ENCODE measurements at places on chromosomes 12 and 14.

DNA sequence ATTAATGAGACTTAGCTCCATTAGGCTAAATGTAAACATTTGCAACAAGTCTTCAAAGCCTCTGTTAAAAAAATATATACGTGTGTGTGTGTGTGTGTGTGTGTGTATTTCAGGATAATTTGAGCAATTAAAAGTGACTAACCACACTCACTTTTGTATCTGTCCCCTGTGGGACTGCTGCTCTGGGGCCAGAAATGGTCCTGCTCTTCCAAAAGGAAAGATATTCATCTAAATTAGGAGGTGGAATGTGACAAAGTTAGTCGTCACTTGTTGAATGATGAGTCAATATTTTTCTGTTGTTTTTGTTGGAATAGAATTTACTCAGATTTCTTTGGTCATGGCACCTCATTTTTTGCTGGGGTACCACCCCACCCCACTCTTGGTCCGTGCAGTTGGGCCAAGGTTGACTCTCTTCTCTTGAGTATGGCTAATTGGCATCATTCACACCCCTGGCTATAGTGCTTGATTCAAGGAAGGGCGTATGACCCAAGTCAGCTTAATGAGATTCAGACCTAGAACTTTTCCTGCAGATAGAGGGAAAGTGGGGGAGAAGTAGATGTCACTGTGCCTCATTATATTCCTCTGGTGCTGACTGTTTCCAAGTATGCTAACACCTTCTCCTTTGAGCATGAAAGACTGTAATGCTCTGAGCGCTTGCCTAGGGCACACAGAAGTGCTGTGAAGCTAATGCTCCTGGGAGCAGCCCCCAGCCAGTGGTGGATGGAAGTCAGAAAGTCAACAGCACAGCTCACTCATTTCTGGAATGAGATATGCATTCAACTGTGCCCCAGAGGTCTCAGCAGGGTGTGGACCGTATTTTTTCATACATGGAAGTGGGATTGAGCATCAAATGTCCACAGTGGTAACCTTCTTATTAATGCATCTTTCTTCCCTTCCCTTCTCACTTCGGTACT, 577.0 kb upstream of the TBX3 start:
- H3K4me1 ChIP-seq: peaks cover 42% of the 10 kb centered on the region
- H3K36me3 ChIP-seq: no peaks in the 10 kb centered on the region
- no peak overlapping the region for H3K27ac ChIP-seq
- no peak for DNase-seq

DNA sequence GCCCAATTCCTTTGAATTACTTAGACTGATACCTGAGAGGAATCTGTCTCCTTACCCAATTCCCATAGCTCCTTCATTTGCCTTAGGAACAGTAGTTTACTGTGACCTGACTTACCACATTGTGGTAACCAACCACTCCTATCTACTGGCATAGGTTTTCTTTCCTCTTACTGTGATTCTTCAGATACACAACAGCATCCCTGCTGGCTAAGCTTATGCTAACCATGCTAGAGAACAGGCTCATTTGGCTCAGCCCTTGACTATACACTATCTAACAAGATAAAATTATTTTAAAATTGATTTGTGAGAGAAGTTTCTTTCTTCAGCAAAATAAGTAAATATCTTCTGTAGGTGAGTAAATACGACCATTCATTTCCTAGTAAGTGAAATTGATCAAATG, 320.4 kb upstream of the DDHD1 start:
- no peaks in the 10 kb centered on the region for H3K4me1 ChIP-seq
- H3K27ac ChIP-seq: no peak overlapping the region
- DNase-seq: no peak

DNA sequence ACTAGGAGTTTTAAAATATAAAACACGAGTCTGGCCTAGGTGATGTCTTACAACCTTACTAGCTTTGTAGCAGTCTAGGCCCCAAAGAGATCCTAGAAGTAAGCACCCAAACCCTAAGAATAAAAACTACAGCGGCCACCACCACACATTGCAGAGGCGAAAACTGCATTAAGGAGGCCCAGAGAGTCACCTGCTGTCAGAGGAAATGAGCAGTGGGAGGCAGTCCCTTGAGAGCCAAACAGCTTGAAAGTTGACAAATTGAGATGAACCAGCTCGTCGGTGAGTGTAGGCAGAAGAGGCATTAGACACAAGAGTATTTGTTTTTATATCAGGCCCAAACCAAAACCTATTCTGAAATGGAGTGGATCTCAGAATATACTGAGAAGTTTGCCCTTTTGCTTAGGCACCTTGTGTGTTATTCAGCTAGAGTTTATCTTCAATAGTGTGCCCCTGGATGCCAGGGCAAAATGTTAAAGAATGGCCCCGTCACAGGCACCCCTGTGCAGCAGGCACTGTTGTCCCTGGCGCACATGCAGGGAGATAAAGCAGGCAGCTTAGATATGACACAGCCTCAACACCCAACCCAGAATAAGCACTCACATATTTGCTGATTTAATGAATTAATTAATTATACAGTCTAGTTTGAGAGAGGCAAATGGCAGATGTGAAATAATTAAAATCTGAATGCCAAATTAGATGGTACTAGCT, 56.7 kb downstream of the TTC7B start:
- H3K27ac ChIP-seq: peak overlapping the region; percentile 91
- H3K36me3 ChIP-seq: peaks cover 15% of the 10 kb centered on the region
- peaks cover 15% of the 10 kb centered on the region for H3K4me1 ChIP-seq
- H3K4me3 ChIP-seq: no peak overlapping the region
- no peak for DNase-seq

DNA sequence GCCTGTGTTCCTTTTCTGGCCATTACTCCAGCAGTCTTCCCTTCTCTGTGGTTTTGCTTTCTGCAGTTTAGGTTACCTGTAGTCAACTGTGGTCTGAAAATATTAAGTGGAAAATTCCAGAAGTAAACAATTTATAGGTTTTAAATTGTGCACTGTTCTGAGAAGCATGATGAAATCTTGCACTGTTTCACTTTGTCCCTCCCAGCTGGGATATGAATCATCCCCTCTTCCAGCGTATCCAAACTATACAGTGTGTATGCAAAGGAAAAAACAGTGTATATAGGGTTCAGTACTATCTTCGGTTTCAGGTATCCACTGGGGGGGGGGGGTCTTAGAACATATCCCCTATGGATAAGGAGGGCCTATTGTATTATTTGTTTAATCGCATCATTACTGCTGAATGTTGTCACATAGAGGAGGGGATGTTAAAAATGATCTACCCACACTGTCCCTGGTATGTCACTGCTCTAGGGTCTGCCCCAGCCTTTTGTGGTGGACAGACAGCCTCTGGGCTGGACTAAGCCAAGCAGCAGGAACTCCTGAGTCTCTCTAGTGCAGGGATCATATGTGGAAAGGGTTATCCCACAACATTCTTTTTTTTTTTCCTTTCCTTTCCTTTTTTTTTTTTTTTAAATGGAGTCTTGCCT, 109.1 kb upstream of the MAX start:
- peak overlapping the region; percentile 64 for H3K27ac ChIP-seq
- H3K27me3 ChIP-seq: peaks cover 4% of the 10 kb centered on the region
- no peaks in the 10 kb centered on the region for H3K36me3 ChIP-seq
- peak overlapping the region; percentile 39 for H3K4me3 ChIP-seq
- H3K4me1 ChIP-seq: peaks cover 44% of the 10 kb centered on the region

DNA sequence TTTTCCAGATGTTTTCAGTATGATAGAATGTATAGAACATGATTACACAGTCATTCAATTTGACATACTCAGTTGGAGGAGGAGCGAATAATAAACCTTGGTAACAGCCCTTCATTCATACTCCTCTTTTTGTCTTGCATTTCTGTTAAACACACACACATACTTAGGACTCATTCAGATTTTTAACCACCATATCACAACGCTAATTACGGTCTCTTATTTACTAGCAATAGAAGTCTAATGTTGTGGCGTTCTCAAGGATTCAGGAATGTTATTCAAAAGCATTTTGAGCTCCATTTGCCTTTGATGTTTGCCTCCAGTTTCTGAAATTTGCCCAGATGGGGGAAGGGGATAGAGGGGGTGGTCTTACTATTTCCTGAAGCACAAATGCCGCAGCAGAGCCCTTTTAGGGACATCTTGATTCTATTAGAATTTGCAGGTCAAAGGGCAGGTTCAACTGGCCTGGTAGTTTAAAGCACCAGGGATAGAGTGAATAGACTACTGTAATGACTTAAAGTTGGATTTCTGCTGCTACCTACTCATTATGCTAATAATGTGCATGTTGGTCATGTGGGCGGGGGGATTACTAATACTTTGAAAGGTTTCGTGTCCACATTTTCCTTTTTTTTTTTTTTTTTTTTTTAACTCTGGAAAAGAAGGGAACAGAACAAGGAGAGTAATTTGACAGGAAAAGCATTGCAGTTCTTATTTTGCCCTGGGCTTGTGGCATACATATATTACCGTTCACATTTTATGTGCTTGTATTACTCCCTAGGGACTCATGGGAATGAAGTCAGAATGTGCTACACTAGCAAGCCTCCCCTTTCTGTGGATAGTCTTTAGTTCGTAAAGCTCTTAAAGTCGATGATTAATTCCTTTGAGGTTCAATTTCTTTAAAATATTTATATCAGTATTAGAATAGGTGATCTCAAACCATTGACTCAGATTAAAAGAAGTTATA, 226.8 kb downstream of the FBXL14 start:
- H3K36me3 ChIP-seq: peaks cover 29% of the 10 kb centered on the region
- no peak for DNase-seq
- H3K4me3 ChIP-seq: no peak overlapping the region

DNA sequence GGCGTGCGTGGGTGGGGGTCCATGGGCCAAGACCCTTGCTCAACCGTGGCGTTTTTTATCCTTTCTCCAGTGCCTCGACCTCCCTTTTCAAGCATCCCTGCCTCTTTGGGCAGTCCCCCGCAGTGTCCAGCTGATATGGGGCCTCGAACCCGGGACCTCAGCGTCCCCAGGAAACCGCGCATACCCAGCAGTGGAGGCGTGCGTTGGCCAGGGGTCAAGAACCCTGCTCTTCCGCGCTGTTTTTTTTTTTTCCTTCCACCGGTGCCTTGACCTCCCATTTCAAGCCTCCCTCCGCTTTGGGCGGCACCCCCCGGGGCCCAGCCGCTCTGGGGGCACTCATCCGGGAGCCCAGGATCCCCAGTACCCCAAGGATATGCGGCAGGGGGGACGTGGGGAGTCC, 325.8 kb downstream of the ALG10 start:
- DNase-seq: no peak
- no peaks in the 10 kb centered on the region for H3K36me3 ChIP-seq
- H3K4me3 ChIP-seq: no peak overlapping the region
- peaks cover 2% of the 10 kb centered on the region for H3K27me3 ChIP-seq
- H3K27ac ChIP-seq: no peak overlapping the region

DNA sequence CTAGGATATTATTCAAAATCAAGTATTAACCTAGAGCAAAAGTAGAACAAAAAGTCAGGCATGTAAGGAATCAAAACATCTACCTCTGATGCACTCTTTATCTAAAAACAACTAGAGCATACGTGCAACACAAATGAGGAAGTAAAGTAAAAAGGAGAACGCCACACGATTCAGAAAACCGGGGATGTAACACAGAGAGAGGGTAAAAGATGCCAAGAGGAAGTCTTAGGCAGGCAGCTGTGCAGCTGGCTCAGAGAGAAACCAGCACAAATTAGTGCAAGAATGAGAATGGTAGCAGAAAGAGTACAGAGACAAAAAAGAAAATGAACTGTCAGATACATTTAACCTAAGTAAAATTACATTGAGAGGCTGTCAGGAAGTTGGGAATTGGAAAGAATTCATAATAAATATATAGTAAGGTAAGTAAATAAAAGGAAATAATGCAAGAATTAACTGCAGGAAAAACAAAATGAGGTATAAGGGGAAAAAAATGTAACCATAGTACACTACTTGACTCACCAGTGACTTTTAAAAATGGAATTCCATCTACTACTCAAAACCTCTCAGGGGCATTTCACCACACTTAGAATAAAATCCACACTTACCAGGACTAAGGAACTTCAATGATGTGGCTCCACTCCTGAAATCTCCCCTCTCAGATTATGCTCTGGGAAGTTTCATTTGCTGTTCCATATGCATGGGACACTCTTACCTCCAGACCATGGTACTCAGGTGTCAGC, 17.1 kb downstream of the BCAT1 start:
- peaks cover 2% of the 10 kb centered on the region for H3K27me3 ChIP-seq
- peaks cover 47% of the 10 kb centered on the region for H3K36me3 ChIP-seq
- H3K4me1 ChIP-seq: peaks cover 60% of the 10 kb centered on the region

GRCh38 chr14:35252451-35252868, 39.7 kb upstream of the PSMA6 start:
- no peak overlapping the region for H3K27ac ChIP-seq
- H3K27me3 ChIP-seq: no peaks in the 10 kb centered on the region
- no peaks in the 10 kb centered on the region for H3K36me3 ChIP-seq
- H3K4me3 ChIP-seq: no peak overlapping the region

GRCh38 chr12:1147821-1148220, 156.8 kb downstream of the ERC1 start:
- peaks cover 37% of the 10 kb centered on the region for H3K36me3 ChIP-seq
- no peak overlapping the region for H3K4me3 ChIP-seq
- no peak for DNase-seq
- no peaks in the 10 kb centered on the region for H3K27me3 ChIP-seq
- no peak overlapping the region for H3K27ac ChIP-seq

DNA sequence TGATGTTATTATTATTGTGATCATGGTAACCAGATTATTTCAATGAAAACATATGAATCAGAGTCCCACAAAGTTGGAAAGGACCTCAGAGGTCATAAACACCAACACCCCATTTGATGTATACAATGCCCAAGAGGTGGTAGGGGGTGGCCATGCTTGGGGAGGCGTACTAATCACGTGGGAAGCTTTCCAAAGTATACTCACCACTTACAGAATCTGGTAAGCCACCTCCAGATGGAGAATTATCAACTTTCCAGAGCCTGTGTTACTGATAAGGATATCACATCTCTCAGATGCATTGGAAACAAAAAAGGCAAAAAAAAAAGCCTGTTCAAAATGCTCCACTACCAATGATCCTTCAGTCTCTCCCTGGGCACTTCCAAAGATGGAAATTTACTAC, 8.4 kb downstream of the DAD1 start:
- no peak for DNase-seq
- no peak overlapping the region for H3K4me3 ChIP-seq
- peaks cover 7% of the 10 kb centered on the region for H3K36me3 ChIP-seq
- H3K27me3 ChIP-seq: no peaks in the 10 kb centered on the region
- peaks cover 46% of the 10 kb centered on the region for H3K4me1 ChIP-seq
- peak overlapping the region; percentile 38 for H3K27ac ChIP-seq

GRCh38 chr12:66717036-66717673, 38.3 kb upstream of the GRIP1 start:
- H3K27ac ChIP-seq: no peak overlapping the region
- H3K4me1 ChIP-seq: no peaks in the 10 kb centered on the region
- H3K36me3 ChIP-seq: no peaks in the 10 kb centered on the region
- no peak for DNase-seq
- no peak overlapping the region for H3K4me3 ChIP-seq
- no peaks in the 10 kb centered on the region for H3K27me3 ChIP-seq

GRCh38 chr12:3834774-3835173, 38.4 kb downstream of the PARP11 start:
- no peaks in the 10 kb centered on the region for H3K4me1 ChIP-seq
- H3K27ac ChIP-seq: no peak overlapping the region
- no peak overlapping the region for H3K4me3 ChIP-seq
- peaks cover 2% of the 10 kb centered on the region for H3K27me3 ChIP-seq
- DNase-seq: no peak

GRCh38 chr14:103151270-103151945, 28.1 kb downstream of the TNFAIP2 start:
- no peak overlapping the region for H3K4me3 ChIP-seq
- H3K36me3 ChIP-seq: no peaks in the 10 kb centered on the region
- no peak overlapping the region for H3K27ac ChIP-seq
- peaks cover 9% of the 10 kb centered on the region for H3K4me1 ChIP-seq
- H3K27me3 ChIP-seq: peaks cover 38% of the 10 kb centered on the region
